CD4-positive, alpha-beta T cell treated with Interleukin-10 for 1 hour (primary cell): ENCODE measurements at places on chromosomes 6 and 20.

DNA sequence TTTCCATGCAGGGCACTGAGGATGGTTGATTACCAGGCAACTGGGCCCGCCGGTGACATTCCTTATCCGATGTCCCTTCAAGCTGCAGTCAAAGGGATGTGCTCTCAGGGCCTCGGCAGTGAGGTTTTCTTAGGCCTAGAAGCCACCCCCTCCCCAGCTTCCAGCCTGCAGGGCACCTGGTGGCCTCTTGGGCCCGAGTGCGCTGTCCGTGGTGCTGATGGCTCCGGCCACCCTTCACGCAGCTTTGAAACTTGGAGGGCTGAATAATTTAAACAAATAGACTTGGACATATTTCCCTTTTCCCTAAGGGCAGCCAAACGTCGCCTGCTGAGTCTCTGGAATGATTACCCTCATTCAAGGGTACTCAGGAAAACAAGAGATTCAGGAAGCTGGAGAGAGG is 8.9 kb upstream of the MLN start:
- DNase-seq = peak; percentile 7

DNA sequence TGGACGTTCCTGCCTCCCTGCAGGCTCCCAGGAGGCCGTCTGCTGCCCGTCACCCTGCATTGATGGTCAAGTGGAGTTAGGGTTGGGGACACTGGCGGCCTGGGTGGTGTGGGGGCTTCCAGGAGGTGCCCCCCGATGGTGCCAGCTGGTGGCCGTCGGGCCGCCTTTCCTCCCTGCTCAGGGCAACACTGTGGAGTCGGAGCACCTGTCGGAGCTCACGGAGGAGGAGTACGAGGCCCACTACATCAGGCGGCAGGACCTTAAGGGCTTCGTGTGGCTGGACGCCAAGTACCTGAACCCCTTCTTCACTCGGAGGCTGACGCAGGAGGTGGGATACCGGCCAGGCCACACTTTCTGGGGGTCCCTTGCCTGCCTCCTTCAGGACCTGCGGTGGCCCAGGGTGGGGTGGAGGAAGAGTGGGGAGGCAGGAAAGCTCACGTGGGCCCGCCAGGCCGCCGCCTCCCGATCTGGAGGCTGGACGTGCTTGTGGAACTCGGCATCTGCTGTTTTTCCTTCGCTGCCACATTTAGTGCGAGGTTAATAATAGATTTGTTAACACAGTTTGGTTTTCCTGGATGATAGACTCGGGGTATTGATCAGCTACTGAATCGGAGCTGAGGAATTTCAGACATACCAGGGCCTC is 28.6 kb downstream of the SPATA2 start:
- DNase-seq = no peak

DNA sequence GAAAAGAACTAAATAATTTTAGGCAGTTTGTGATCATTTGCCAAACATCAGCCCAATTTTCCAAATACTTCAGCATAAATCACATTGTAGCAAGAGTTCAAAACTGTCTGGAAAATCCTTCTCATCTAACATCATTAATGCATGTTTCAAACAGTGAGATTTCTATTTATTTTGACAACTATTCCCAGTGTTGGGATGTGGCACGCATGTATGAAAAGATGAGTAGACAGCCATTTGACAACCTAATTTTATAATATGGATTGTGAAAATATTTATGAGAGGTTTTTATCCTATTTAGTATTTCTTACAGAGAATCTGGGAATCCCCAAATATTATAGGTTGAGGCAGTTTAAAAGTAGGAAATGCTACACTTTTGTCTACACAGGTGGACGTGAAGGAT is 357.6 kb upstream of the ARID1B start:
- DNase-seq = no peak

DNA sequence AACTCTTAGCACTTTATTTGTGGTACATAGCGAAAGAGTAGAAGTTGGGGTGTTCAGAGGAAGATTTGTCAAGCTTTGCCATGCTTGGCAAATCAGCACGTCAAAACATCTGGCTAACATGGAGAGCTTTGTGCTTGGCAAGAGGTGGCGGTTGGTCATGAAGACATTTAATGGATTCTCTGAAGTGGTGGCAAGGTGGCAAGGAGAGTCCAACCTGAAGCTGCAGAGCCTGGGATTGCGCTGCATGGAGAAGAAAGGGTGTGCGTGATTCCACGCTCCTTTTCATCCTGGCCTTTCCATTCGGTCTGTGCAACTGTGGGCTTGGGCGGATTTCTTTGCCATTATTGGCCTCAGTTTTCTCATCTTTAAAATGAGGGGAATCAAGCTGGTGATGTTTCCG is 3.1 kb downstream of the PYGB start:
- DNase-seq = no peak

- DNase-seq = no peak
These were observed 7.4 kb downstream of the ITPR3 start for GRCh38 chr6:33628401-33628964.
